SW 1271 (cell line): ENCODE measurements at places on chromosomes 16 and 17.

DNA sequence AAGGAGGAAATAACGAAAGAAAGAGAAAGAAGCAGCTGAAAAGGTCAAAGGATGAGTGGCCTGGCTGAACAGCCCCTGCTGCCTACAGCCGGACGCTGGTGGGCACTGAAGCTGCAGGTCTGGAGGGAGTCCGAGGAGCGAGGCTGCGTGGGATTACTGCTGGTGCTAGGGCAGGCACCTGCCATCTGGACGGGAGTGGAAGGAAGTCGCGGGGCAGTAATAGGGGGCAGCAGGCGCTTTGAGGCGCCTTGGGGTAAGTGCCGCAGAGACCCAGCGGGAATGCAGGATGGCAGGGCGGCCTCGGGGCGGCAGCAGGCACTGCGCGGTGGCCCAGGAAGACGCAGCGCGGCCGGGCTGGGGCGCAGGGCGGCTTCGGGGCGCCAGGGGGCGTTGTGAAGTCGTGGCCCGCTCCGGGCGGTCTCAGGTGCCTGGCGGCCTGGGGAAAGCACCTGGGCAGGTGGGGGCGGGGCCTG, 303 bp upstream of the SCNN1G start:
- DNase-seq: no peak

GRCh38 chr17:2033153-2033552, 3.2 kb downstream of the DPH1 start:
- DNase-seq: no peak

DNA sequence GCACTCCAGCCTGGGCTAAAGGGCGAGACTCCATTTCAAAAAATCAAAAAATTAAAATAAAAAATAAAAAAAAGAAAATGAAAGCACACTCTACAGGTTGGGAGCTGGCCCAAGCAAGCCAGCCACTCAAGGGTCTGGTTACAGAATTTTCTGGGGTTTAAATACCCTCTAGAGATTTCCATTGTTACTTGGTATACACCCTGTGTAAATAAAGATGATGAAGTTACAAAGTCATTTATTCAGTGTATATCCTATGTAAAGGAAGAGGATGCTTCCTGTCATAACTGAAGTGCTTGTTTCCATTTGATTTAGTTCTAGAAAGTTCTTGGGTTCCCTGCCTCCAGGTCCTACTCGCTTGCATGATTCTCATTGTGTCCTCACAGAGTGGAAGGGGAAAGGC, 79.9 kb upstream of the C17orf78 start:
- DNase-seq: no peak

DNA sequence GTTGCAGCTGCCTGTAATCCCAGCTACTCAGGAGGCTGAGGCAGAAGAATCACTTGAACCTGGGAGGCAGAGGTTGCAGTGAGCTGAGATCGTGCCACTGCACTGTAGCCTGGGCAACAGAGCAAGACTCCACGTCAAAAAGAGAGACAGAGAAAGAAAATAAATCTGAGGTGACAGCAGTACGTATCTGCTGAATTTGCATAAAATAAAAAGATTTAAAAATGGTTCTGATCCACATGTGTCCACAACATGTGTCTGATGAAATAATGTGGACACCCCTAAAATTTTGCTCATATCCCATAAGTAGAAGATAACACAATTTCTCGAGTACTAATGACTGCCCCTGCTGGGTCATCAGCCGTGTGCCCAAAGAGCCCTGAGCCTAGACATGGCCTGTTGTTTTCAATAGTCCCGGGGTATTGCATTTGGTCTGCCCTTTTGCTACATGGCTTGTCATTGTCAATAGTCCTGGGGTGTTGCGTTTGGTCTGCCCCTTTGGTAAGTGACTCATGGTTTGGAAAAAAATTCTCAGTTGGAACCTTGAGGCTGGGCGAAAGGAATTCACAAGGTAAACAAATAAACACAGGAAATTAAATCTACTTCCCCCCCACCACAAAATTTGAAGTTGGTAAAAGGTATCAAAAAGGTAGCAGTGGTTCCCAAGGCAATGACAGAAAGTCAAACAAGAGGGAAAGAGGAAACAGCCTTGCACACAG, 434.6 kb upstream of the MAF start:
- DNase-seq: no peak

DNA sequence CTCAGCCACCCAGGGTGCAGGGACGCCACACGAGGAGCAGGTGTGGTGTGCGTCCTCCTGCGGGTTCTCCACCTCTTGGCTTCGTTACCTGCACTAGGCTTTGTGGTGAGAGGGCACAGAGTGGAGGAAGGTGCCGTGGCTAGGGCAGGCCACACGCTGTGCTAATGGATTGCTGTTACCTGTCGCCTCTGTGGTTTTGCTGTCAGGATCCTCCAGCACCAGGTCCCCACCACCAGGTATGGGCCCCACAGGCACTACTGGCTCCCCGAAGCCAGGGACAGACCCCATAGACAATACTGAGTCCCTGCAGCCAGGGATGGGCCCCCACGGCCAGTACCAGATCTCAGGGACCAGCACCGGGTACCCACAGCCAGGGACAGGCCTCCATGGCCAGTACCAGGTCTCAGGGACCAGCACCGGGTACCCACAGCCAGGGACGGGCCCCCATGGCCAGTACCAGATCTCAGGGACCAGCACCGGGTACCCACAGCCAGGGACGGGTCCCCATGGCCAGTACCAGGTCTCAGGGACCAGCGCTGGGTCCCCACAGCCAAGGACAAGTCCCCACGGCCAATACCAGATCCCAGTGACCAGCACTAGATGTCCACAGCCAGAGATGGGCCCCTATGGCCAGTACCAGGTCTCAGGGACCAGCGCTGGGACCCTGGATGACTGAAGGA, 315.6 kb downstream of the SEC14L1 start:
- DNase-seq: no peak

- no peak for DNase-seq
Measured at GRCh38 chr16:2981899-2982250, 1.6 kb upstream of the PKMYT1 start.

DNA sequence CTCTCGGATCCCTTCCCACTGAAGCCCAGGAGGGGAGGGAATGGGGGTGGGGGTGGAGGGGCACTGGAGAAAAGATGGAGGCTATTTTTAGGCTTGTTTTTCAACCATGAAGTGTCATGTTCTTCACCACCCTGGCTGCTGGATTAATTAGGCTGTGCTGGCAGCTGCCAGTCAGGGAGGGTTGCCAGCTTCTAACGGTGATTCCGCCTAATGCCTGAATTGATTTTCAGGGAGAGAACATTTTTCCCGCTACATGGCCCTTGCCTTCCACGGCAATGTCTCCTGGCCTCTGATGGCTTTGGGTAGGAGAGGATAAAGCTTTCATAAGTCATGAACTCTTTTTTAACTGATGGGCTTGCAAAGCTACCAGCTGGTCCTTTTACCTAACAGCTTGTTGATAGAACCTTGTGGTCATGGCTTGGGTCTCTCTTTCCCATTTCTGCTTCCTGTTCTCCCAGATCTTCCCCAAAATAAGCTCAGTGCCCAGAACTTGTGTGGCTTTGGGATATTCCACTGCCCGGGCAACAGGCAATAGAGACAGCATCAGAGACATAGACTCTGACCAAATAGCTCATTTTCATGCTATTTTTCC, 167.4 kb downstream of the PITPNC1 start:
- DNase-seq: no peak
